ENCODE measurements at places on chromosomes 4 and X. TPM values are rescaled to one million over a fixed set of nuclear protein-coding genes. Genes with fewer than 3 reads are reported as not detected.

FGFBP2 gene
- total RNA-seq = 2.8 TPM

BMX gene
- 2.0 TPM for total RNA-seq

DNA sequence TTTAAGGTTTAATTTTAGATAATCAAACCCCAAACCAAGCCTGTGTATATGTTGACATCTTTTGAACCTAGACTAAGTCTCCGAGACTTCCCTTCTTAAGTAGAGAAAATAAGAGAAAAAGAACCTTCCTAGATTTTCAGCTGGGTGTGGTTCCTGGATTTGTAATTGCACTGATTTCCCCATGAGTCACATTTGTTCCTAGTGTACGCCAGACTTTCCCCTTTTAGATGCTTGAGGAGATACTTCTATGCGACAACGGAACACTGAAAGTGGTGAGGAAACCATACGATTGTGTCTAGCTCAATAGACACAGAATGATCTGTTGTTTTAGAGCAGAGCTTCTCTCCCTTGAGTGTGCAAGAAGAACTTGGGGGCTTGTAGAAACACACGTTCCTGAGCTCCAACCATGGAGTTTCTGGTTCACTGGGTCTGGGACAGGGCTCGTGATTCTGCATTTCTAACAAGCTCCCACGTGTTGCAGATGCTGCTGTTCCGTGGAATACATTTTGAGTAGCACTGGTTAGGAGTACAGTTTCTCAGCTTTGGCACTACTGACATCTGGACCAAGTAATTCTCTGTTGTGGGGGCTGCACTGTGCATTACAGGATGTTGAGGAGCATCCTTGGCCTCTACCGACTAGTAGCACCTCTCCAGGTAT is 87.1 kb downstream of the AMELX start:
- no peak for DNase-seq

BMP2K gene
- 46.9 TPM for total RNA-seq

LEF1 gene
- total RNA-seq = 3.6 TPM

- no peak for DNase-seq
Observed at GRCh38 chr4:150569384-150569987, 12.5 kb upstream of the MAB21L2 start.

GPRASP3 gene
- total RNA-seq = 4.3 TPM

GRCh38 chrX:39731330-39731667 is 366.5 kb downstream of the BCOR start:
- DNase-seq = no peak

DNA sequence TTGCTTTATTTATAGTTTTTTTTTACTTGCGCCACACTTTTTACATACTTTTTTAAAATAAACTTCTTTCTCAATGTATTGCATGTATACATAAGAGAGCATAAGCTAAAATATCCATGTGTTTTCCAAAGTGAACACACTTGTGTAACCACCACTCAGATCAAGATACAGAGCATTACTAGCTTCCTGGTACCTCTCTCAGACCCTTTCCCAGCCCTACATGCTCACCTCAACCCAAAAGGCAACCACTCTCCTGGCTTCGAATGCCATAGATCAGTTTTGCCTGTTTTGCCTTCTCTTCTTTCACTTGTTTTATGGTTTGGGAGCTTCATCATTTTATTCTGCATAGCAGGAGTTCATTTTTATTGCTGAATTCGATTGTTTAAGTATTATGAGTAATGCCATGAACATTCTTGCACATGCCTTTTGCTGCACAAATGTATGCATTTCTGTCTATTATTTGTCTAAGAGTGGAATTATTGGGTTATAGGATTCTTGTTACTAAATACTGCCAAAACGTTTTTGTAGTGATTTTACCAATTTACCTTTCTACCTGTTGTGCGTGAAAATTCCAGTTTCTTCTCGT is 45.9 kb upstream of the NUDT6 start:
- DNase-seq = no peak

GRCh38 chrX:44989995-44990770 is 117.2 kb downstream of the KDM6A start:
- no peak for DNase-seq

TMEM47 gene
- 172 TPM for total RNA-seq

IL15 gene
- total RNA-seq = 3.6 TPM

- DNase-seq = peak; percentile 8
Observed at GRCh38 chr4:15495621-15496020, 25.9 kb downstream of the CC2D2A start.

DNA sequence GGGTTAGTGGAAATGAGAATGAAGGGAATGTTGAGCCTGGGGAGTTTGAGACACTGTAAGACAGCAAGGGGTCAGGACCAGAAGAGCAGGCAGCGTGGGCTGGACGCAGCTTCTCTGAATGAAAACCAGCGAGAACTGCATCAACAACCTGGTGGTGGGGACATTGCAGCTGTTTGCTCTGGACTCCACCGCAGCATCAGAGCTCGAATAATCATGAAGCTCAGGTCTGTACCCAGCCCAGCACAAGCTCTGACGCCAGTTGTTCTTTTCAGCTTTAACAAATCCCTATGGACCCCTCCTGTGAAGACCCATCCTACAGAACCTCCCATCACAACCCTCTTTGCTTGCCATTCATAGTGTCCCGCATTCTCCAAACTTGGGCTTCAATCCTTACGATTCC is 106.8 kb upstream of the PNPLA4 start:
- no peak for DNase-seq

- no peak for DNase-seq
Observed at GRCh38 chr4:182144626-182145333, 98.4 kb upstream of the TENM3 start.

GRCh38 chrX:149504226-149504914 is 736 bp downstream of the IDS start:
- no peak for DNase-seq
